ENCODE measurements at places on chromosomes 4 and X.

DNA sequence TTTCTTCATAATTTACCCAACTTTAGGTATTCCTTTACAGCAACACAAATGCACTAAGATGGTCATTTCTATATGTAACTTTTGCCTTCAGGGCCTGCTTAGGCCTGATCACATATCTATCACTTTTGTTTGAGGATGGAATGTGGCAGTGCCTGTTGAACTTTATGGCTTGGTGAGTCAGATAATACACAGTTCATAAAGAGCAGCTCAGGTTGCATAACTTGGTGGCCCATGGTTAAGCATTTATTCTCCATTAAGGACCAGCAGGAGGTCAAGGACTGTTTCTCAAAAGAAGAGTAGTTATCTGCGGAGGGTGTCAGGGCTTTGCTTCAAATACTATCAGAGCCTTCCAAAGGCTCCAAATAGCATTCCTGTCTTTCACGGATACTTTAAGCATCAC is 124.1 kb upstream of the PDHA2 start:
- DNase-seq, result no peak

- DNase-seq, result no peak
Observed at GRCh38 chr4:10949039-10949733, 264.6 kb upstream of the CLNK start.

DNA sequence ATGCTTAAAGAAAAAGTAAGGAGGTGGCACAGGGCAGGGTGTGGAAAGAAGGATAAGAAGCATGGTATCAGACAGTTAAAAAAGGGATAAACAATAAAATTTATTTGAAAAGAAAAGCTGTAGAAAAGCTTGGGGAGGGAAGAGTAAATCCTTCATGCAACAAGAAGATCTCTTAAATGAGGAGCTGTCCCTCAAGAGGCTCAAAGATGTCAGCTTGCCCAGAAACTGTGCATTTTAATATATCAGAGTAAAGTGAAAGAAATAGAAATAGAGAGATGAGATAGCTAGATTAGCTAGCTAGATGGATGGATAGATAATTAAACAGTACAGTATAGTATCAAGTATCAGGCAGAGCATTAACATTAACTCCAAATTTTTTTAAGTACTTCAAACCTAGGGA is 170.3 kb downstream of the LDB2 start:
- DNase-seq, result no peak

GRCh38 chr4:38846015-38846414 is 10.6 kb downstream of the TLR6 start:
- DNase-seq, result no peak

- no peak for DNase-seq
Observed at GRCh38 chrX:102138064-102138463, 4.2 kb downstream of the TCEAL6 start.

DNA sequence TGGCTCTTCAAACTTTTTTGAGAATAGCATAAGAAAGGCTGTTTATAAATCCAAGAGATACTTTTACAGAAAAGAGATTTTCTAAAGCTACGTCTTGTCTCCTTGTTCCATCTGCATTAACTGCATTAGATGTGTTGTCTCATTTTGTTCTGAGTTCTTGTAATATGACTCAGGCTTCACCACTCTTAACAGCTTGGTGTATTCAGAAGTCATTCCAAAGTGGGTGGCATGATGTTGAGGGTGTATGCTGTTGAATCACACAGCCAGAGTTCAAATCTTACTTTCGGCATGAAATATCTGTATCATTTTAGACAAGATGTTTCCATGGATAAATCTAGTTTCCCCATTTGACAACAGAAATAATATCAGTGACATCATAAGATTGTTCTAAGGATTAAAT is 30.1 kb downstream of the SYTL5 start:
- DNase-seq, result no peak

GRCh38 chr4:183200453-183200852 is 101.4 kb downstream of the WWC2 start:
- DNase-seq, result no peak

DNA sequence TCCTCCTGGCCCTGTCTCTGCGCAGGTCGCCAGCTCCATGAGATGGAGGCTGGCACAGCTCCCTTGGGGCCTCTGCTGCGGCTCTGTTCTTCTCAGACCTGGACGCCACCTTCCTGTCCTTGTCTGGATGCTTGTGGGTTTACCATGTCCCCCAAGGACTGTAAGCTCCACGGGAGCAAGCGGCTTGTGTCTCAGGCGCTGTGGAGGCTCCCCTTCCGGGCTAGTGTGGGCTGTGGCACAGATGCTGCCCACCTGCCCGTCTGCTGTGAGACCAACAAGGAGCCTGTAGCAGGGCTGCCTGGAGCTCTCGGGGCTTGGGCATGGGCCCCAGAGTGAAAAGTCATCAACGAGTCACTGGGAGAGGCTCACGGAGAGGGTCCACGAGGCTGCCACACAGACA is 25.2 kb downstream of the NAT8L start:
- DNase-seq, result no peak

DNA sequence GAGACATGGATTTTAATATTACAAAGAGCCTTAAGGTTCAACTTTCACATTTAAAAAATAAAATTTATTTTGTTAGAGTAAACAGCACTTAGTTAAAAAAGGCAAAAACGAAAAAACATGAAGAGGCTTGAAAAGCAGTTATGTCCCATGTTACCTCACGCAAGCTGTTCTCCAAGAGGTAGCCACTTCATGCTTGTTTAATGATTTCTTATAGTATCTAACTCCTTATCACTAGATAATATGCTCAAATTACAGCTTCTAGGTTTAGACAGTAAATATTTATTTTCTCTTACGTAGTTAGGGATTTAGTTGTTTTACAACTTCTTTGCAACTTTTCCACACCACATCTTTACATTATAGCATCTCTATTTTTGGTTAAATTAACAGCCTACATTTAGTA is 27.8 kb upstream of the TMPRSS11D start:
- DNase-seq, result no peak

GRCh38 chr4:88953400-88953799 is 103.6 kb downstream of the FAM13A start:
- DNase-seq, result no peak

DNA sequence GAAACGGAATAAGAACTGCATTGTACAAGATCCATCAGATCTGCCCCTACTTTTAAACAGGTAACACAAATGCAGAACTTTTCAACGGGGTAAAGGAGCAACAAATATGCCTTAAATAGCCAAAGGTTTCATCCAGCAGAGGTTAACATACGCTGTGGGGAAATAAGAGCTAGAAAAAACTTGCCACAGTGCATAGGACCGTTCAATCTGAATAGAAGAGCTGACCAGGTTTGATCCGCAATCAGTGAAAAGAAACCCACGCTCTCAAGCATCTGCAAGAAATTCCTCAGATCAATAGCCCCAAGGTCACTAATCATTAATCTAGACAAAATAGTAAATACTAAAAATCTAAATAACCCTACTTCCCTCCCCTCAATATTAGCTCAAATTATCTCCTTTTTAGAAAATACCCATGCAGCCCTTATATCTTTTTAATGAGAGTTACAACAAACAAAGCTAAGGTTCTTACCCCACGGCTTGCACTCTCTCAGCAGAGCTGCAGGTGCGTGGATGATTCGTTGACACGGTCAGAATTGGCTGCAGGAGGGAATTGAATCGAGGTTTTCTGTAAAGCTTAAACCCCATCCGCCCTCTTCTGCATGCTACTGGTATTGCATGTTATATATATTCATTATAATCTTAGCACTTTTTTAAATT is at the start of gene TLR10:
TSS of gene TLR10 (minus strand) at position 539 of the 657 bp plus-strand sequence. CDS start 7,400 bp downstream, outside the sequence.
- DNase-seq, result no peak

- no peak for DNase-seq
Observed at GRCh38 chr4:147195386-147195785, 249.7 kb upstream of the TTC29 start.

DNA sequence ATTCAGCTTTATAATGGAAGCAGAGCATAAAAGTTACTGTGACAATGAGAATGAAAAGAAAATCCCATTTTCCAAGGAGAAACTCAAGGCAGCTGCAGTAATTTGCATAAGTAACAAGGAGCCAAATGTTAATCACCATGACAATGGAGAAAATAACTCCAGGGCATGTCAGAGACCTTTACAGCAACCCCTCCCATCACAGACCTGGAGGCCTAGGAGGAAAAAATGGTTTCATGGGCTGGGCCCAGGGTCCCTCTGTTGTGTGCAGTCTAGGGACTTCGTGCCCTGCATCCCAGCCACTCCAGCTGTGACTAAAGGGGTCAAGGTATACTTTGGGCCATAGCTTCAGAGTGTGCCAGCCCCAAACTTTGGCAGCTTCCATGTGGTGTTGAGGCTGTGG is 223.5 kb downstream of the NPFFR2 start:
- DNase-seq, result no peak

- DNase-seq, result no peak
Observed at GRCh38 chr4:172698256-172698655, 470.4 kb upstream of the GALNT7 start.

DNA sequence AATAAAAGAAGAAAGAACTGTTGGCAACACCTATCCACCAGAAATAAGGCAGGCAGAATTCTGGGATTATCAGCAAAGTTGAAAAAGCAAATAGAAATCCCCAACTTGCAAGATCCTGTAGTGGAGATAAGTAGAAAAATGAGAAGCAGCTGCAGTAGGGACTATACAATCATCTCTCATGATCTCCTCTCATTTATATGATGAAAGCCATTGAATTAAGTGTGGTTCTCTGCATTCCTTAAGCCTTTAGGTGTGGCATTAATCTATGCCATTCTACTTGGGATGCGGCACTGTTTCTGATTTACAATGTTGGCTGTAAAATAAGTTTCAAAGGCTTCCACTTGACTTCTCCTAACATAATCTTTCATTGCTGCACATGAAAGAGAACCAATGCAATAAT is 869.8 kb downstream of the TRAM1L1 start:
- DNase-seq, result no peak

DNA sequence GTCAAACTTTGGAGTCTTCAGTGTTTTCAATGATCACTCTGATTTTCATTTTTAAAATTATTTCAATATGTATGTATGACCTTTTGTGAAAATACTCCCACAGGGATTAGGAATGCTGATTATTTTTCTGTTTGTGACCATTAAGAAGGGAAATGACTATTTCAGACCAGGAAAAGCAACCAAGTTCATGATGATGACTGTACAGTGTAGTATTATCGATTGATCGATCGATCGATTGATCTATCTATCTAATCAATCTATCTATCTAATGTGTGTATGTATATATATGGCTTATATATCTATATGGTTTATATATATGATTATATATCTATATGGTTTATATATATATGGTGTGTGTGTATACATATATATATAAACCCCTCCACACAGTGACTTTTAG is 131.5 kb upstream of the VEGFC start:
- DNase-seq, result no peak

DNA sequence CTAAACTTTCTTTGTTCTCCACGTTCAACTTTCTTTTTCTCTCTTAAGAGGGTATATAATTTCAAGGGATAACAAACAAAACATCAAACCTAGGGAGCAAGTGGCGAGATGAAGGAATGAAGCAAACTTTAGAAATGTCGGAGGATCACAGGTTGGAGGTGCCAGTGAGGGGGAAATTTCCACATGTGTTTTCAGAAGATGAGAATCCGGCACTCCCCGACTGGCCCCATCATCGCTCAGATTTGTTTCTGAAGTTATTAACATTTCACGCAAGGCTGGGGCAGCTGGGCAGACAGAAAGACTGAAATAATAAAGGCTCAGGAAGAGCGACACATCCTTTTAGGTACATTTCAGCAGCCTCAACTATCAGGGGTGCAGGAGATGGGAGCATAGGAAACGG is 134.9 kb downstream of the SMIM20 start:
- no peak for DNase-seq

DNA sequence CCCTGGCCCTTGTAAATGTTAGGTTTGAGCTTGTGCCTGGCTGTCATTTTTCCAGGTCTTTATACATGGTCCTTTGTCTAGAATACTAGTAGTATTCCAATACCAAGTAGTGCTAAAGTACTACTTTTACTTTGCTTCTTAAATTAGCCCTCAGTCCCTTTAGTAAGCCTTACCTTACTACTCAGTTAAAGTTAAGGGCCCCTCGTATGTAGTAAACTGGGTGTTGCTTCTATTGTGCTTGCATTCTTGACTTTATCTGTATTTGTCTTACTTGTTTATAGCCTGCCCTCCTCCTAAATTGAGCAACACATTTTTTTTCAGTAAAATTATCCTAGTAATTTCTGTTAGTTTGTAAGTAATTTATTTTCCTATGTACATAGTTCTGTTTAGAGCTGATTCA is 25.2 kb downstream of the CLCN3 start:
- no peak for DNase-seq

GRCh38 chr4:19993242-19993641 is 258.5 kb upstream of the SLIT2 start:
- no peak for DNase-seq

- DNase-seq, result no peak
Observed at GRCh38 chr4:109319156-109319555, 16.7 kb upstream of the COL25A1 start.

DNA sequence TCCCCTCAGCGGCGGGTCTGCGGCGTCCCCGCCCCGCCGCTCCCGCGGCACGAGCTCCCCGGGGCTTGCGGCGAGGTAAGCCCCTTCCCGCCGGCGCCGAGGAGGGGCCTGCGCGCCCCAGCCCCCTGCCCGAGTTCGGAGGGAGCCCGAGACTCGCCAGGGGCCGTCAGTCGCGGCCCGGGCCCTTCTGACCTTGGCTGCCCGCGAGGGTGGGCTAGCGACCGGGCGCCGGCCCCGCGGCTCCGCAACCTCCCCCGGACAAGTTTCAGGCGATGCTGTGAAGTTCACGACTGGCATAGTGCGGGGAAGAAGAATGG is 554 bp downstream of the CDKL5 start:
- peak; percentile 1 for DNase-seq

- DNase-seq, result no peak
Observed at GRCh38 chrX:152637649-152638442, at the start of gene GABRQ. Gene GABRQ, plus strand, starts transcription at chrX:152637895. Its CDS starts 308 bp downstream, at chrX:152638203.

DNA sequence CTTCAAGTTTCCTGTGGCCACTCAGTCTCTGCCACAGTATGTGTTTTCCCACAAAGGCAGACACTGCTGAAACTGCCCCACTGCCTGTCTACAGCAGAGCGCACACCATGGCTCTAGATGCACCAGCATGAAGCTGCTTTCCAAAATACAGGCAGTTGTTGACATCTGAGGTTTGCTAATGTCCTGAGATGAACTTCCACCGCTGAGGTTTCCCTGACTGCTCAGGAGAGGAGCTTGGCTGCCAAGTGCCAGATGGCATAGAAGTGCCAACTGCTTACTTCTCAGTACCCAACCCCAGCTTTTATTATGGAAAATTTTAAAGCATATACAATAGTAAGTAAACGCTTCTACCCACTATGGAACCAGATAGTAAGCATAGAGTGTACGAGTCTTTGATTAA is 61.0 kb upstream of the EXOC1L start:
- no peak for DNase-seq
